ENCODE measurements at places on chromosomes 11 and 22.

DNA sequence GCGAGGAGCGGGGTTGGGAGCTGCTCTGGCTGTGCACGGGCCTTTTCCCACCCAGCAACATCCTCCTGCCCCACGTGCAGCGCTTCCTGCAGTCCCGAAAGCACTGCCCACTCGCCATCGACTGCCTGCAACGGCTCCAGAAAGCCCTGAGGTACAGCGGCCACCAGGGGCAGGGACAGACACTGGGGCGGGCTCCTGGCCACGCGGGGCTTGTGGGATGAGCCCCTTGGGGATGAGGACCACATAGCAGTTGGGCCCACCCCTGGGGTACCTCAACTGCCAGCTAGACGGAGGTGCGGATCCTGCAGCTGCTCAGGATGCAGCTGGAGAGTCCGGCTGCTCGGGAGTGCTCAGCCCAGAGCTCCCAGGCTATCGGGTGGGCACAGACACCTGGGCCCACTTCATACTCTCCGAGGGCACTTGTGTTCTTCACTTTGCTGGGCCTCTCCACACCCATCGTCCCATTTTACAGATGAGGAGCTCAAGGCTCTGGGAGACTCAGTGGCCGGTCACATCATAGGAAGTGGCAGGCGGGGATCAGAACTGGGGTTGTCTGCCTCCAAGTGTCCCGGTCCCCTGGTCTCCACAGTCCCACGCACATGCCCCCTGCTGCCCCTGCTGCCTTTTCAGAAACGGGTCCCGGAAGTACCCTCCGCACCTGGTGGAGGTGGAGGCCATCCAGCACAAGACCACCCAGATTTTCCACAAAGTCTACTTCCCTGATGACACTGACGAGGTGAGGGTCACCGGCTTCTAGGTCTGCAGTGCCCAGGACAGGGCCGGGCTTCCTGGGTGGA lies 77.6 kb downstream of the MYO7A start:
- no peak for DNase-seq

DNA sequence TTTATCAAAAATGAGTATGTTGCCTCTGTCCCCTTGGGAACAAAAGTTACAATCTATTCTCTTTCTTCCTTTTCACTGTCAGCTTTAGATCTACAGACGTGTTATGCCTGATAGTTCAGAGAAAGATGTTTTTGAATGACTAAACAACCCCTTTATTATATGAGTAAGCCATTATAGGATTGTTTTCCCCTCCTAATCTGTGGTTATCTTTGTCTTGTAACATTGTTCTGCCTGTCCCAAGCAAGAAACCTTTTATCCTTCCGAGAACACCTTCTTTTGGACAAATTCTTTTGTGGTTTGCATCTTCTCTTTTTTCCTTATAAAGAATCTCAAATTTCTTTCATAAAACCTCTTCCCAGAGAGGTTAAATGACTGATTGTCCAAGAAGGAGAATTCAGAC lies 208.4 kb downstream of the DDX10 start:
- DNase-seq, result no peak

GRCh38 chr22:29820961-29821290 lies 17.1 kb downstream of the ASCC2 start:
- no peak for DNase-seq

- no peak for DNase-seq
Observed at GRCh38 chr11:125569915-125570621, 791 bp downstream of the EI24 start.

- no peak for DNase-seq
Observed at GRCh38 chr11:1755692-1756561, 5.5 kb upstream of the IFITM10 start.

- no peak for DNase-seq
Observed at GRCh38 chr22:22720724-22721261, 76.4 kb downstream of the GGTLC2 start.

GRCh38 chr22:19289475-19290161 lies 1.9 kb downstream of the CLTCL1 start:
- DNase-seq, result no peak

- no peak for DNase-seq
Observed at GRCh38 chr11:61826930-61827570, 1.1 kb upstream of the FADS2 start.

- no peak for DNase-seq
Observed at GRCh38 chr11:48124880-48125279, 91.7 kb upstream of the OR4B1 start.

DNA sequence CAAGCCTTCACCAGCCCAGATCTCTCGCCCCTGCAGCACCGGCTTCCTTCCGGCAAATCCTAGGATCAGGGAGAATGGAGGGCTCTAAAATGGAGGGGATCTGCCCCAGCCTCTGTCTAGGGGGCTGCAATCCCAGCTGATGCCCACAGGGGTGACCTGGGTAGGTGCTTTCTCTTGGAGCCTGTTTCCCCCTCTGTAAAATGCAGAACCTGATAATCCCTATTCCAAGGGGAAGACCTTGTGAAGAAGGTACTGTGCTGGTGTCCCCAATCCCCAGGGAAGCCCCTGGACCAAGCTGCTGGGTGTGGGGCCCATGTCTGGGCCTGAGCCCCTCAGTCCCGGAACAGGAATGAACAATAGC lies 2.8 kb downstream of the EMID1 start:
- no peak for DNase-seq

- no peak for DNase-seq
Observed at GRCh38 chr11:46615756-46616155, 1.3 kb downstream of the HARBI1 start.

DNA sequence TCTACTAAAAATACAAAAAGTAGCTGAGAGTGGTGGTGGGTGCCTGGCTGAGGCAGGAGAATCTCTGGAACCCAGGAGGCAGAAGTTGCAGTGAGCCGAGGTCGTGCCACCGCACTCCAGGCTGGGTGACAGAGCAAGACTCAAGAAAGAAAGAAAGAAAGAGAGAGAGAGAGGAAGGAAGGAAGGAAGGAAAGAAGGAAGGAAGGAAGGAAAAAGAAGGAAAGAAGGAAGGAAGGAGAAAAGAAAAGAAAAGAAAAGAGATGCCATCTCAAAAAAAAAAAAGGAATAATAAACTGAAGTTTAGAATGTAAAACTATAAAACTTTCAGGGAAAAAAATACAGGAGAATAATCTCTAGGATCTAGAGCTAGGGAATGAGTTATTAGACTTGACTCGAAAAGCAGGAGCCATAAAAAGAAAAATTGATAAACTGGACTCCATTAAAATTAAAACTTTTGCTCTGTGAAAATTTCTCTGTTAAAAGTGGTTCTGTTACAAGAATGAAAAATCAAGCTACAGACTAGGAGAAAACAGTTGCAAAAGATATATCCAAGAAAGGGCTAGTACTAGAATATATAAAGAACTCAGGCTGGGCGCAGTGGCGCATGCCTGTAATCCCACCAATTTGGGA lies 13.4 kb upstream of the SEPTIN5 start:
- DNase-seq, result no peak

DNA sequence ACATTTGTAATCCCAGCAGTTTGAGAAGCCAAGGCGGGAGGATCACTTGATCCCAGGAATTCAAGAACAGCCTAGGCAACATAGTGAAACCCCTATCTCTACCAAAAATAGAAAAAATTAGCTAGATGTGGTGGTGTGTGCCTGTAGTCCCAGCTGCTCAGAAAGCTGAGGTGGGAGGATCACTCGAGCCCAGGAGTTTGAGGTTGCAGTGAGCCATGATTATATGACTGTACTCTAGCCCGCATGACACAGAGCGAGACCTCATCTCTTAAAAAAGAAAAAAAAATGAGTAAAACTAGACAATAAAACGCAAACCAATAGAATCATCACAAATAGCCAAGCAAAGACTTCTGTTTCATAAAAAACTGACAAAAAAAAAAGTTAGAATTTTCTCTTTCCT lies 21.8 kb downstream of the NUCB2 start:
- no peak for DNase-seq

DNA sequence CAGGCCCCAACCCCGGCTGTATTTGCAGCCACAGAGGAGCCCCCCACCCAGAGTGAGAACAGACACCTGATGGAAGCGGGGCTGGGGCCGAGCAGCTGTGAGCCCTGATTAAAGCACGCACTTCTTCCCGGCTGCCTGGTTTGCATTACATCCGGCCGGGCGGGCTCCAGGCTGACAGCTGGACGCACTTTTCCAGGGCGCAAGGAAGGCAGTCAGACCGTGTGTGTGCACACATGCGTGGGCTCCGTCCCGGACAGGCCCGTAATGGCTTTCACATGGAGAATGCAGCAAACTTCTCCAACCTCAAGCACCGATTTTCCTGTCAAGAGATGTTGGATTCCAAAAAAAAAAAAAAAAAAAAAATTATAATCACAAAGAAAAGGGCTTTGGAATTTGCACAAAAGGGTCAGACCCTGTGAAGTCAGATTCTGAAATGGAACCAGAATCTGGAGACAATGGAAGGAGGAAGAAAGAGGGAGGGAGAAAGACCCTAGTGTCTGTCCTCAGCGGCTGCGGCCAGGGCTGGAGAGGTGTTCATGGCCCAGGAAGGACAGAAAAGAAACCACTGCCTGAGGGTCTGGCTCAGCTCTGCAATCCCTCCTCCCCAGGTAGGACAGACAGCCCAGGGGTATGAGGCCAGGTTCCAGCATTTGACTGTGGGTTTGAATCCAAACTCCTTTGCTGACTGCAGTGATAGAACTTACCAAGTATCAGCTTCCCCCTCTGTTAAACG lies 365.5 kb downstream of the MN1 start:
- DNase-seq, result no peak

DNA sequence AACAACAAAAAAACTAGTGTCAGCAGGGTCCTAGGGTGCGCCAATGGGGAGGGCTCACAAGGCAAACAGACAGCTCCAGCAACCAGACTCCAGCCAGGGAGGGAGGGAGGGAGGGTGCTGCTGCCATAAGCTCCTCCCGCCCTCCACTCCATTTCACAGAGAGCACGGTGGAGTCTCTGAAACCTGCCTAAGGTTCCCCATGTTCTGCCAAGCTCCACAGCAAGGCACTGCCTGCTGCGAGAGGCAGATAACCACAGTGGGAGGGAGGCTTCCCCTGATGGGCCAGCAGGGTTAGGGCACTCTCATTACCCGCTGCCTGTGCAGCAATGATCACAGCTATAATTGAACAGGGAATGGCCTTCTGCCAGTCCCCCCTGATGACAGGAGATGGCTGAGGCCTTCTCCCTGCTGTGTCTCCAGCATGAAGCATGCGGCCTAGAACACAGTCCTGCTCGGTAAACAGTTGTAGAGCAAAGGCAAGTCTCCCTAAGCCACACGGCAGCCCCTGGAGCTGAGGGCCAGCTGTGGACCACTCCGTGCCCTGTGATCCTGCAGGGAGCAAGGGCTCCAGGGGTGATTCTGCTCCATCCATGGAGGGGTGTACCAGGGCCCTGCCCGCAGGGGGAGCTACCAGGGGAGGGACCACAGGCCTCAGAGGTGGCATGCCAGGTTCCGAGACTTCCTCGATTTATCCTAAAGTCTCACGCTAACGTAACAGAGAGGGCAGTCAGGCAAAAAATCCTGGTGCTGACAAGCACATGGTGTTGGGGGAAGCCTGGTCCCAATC lies 42.9 kb downstream of the PC start:
- DNase-seq, result no peak

DNA sequence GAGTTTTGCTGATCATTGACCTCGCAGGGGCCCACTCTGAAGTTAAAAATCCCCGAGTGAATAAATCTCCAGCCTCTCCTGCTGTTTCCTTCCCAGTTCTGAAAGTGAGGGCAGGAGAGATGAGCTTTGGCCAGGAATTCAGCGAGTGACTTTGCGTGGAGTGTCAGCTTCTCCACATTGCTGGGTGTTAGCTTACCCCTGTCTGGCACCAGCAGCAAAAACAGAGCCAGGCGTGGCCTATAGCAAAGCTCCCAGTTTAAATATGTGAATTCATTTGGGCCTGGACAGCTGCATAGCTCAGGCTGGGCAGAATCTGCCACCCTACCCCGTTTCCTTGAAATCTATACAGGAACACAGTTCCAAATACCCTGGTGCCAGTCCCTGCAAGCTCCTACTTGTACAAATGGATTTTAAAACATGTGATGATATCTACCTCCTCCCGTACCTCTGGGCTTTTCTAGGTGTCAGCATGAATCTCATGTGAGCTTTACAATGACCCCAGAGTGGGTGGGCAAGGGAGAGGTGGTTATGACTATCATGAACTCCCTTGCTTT lies 25.6 kb downstream of the TIMP3 start:
- DNase-seq, result no peak

DNA sequence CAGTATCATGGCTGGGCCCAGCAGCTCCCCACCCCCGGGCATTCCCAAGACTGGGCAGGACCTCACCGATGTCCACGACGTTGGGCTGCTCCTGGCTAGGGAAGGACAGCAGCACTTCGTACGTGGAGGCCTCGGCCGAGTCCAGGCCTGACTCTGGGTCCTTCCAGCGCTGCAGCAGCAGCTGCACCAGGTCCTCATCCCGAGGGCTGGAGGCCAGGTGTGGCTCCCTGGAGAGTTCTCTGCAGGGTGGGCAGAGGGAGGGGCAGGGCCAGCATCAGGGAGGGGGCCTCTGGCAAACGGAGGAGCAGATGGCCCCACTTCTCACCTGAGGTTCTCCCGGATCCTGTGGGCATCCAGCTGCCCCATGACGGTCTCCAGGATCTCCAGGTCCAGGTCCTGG lies 341 bp downstream of the NAALADL1 start:
- DNase-seq, result no peak

DNA sequence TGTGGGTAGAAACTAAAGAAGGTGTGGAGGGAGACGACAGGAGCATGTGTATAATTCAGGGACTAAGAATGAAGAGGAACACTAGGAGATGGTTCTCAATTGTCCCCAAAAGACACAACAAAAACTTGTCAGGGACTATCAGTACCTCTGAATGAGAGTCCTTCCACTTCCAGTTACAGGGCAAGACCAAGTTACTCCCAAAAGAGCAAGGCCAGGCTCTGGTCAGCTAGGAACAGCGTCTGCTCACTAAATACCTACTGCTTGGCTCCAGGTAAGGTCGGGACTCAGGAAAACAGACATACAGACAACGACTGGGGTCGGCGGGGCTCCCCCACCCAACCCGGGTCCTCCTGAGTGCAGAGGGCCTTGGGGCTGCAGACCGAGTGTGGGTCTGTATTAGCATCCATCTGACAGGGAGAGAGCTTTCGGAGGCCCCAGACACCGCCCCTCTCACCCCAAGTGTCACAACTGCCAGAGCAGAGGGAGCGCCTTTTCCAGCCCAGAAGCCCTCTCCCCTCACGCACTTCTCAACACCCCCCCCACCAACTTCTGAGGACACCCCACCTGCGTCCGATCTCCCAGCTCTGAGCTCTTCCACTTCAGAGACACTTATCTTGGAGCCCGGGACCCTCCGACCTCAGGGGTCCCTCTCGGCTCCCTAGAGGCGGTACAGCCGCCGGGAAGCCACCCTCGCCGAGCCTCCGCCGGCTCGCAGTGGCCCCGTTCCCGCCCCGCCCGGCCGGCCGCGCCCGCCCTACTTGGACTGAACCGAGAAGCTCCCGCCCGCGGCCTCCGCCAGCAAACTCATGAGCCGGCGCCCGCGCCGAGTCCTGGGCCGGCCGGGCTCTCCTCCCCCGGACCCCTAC lies 522 bp downstream of the RHOG start:
- DNase-seq, result no peak

Measured in activated CD8-positive, alpha-beta memory T cell treated with anti-CD3 and anti-CD28 coated beads for 1 hour (primary cell).